ENCODE measurements at places on chromosomes 7 and 10. TPM values are rescaled to one million over a fixed set of nuclear protein-coding genes. Genes with fewer than 3 reads are reported as not detected.

SMKR1 gene
- total RNA-seq: 0.36 TPM

SPDYE16 gene
- total RNA-seq: 1.9 TPM

ACSL5 gene
- 11.3 TPM for total RNA-seq

PTN gene
- 5.6 TPM for total RNA-seq

FANK1 gene
- 2.1 TPM for total RNA-seq

FAM237B gene
- total RNA-seq: not detected

PI4K2A gene
- total RNA-seq: 16.1 TPM

RNLS gene
- total RNA-seq: 5.5 TPM

DNA sequence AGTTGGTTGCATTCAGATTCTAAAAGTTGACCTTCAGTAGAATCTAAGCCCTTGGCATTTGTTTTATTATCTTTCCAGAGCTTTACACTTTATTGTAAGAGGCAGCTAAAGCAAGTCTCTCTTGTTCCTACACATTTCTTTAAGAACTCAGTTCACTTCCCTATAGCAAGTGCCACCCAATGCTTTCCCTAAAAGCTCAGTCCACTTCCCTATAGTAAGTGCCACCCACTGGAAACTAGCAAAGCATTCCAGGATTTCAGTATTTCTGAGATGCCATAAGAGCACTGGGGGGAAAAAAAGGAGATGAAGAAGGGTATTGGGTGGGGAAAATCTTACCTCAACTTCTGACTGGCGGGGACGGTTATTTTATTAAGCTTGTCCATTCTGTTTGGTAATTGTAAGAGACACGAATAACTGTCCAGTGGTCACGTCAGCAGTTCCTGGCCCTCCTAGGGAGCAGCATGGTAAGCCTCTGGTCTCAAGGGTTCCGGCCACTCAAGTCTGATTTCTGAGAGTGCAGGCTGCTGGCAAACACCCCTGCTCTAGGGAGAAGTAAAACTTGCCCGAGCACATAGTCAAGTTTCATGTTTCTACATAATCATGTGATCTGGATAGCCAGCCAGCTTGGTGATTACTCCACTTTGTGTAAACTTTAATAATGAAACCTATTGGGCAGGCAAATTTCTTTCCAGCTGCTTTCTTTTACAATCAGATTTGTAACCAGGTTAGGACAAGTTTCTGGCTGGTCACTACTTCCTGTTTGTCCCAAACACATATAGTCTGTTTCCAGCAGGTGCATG lies at the start of gene BLNK:
Gene BLNK, minus strand, starts transcription at position 554 of the 800 bp plus-strand sequence. Its CDS starts 171 bp downstream, at position 383.
- DNase-seq: peak; percentile 63

- DNase-seq: no peak
Observed at GRCh38 chr7:11341285-11341944, 367.7 kb downstream of the PHF14 start.

- DNase-seq: peak; percentile 42
Observed at GRCh38 chr7:158277219-158278141, 310.1 kb downstream of the PTPRN2 start.

DNA sequence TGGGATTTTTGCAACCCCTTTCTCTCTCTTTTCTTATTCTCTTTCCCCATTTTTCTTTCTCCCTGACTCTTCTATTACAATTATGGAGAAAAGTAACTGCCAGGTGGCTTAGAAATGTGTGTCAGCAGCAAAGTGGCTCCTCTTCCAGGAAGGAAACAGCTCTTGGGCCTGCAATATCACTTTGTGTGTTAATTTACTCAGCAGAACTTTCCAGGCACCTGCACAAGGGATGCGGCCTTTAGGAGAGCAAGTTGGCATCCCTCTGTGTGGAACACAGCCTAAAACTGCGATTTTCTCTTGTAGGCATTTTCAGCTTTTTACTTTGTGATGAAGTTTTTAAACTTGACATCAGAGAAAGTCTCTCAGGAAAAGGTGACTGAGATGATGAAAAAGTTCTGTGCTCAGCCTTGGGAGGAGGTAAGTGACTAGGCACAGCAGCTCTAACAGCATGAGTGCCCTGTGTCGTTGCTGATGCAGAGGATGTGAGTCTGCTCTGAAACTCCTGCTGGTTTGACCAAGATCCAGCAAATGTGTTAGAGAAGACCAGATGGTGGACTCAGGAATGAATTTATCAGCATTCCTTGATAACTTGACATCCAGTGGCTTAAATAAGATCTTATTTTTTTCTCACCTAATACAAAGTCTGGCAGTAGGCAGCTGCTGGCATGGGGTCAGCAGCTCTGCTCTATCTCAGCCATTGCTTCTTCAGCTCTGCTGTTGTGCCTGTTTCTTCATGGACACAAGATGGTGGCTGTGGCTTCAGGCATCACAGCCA lies 47.4 kb upstream of the CC2D2B start:
- no peak for DNase-seq

GRCh38 chr7:50591098-50591479 lies 25.9 kb upstream of the DDC start:
- DNase-seq: no peak

DNA sequence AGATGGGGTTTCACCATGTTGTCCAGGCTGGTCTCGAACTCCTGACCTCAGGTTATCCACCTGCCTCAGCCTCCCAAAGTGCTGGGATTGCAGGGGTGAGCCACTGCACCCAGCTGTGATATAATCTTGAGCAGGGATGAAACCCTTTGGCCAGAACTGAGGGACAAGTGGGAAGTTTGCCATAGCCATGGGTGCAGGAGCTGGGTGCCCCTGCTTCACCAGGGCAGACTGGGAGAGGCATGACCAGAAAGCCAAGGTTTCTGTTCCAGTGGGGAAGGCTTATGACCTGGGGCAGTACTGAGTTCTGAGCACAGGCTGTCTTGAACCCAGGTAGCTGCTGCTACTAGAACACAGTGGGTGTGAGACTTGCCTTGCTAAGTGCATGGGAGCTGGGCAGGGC lies 40.5 kb upstream of the CDK13 start:
- DNase-seq: no peak

- DNase-seq: peak; percentile 49
Observed at GRCh38 chr10:129962031-129962871, 1.8 kb downstream of the EBF3 start.

DNA sequence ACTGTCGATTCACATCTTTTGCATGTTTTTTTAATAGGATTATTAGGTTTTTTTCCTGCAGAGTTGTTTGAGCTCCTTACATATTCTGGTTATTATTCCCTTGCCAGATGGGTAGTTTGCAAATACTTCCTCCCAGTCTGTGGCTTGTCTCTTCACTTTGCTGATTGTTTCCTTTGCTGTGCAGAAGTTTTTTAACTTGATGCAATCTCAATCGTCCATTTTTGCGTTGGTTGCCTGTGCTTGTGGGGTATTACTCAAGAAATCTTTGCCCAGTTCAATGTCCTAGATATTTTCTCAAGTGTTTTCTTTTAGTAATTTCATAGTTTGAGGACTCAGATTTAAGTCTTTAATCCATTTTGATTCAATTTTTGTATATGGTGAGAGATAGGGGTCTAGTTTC lies 95.4 kb downstream of the TBXAS1 start:
- no peak for DNase-seq

GRCh38 chr10:24360282-24361127 lies 151.6 kb downstream of the KIAA1217 start:
- peak; percentile 90 for DNase-seq

GRCh38 chr7:70630440-70630817 lies 501.5 kb upstream of the GALNT17 start:
- DNase-seq: no peak

DNA sequence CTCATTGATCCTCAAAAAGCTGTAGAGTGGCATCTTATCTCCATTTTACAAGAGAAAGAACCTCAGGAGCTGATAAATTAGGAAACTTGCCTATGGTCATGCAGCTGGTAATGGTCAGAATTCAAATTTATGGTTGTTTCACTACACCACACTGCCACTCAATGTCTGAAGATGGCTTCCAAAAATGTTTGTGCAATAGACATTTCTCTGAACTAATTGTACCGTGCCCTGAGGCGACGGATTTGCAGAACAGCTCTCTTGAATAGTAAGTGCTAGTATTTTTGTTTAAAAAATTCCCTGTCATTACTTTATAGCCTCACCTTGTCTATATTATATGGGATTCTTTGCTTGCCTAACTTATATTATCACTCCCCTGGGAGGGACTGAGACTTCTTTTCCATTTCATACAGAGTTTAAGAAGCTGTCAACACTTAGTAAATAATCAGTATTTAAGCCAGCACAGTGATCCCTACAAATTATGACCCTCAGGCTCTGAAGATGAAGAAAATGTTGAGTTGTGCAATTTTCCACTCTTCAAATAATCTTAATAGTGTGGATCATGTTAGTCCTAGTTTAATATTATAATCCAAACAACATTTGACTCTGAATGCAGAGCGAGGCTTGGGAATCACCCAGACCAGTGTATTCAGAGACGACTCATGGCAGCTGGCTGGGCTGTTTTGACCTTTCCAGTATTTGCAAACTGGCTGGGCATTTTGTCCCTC lies 346.6 kb downstream of the PTEN start:
- no peak for DNase-seq

GRCh38 chr7:66697449-66698438 lies 42.8 kb upstream of the RABGEF1 start:
- no peak for DNase-seq

DNA sequence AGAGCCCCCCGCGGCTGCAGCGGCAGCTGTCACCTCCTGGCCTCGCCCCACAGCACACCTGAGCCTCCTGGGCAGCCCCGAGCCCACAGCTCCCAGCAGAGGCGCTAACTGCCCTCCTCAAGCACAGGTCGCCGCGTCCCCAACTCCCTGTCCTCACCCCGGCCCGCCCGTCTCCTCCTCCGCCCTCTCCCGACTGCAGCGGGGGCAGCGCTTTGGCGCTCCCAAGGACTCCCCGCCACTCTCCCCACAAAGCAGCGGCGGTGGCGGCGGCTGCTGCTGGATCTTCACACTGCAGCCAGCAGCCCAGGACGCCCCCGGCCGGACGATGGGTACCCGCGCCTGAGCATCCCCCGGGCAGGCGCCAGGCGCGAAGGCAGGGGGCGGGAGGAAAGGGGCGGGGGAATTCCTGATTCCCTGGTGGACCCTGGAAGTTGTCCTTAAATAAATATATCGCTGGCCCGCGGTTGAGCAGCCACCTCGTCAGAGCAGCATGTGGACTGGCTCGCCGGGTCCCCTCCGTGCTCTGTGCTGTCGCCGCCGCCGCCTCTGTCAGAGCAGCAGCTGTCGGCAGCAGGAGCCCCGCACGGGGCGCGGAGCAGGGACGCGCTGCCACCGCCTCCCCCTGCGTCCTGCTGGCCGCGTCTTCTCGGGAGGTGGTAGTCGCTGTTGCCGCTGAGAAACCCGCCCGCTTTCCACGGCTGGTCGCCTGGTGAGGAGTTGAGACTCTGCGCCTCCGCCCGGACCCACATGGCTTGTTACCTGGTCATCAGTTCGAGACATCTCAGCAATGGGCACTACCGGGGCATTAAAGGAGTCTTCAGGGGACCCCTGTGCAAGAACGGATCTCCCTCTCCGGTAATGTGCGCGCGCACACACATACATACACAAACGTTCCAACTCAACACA lies at the start of gene ZNF804B:
Gene ZNF804B, plus strand, starts transcription at position 471 of the 906 bp plus-strand sequence. Its CDS starts 277 bp downstream, at position 748.
- DNase-seq: peak; percentile 56

DNA sequence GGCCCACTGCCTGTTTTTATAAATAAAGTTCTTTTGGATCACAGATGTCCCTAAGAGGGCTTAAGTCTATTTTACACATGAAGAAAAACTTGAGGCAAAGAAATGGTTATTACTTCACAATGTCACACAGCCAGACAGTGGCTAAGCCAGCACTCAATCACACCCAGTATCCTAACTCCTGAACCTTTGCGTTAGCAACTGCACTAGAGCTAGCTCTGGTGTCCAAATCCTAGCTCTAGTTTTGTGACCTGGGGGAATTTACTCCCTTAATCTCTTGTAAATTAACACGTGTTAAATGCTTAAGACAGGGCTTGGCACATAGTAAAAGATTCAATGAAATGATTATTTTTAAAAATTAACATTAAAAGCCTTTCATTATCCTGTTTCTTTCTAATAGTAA lies 49.0 kb upstream of the TPK1 start:
- DNase-seq: no peak

GRCh38 chr10:2948127-2948854 lies 119.1 kb upstream of the PFKP start:
- no peak for DNase-seq

DNA sequence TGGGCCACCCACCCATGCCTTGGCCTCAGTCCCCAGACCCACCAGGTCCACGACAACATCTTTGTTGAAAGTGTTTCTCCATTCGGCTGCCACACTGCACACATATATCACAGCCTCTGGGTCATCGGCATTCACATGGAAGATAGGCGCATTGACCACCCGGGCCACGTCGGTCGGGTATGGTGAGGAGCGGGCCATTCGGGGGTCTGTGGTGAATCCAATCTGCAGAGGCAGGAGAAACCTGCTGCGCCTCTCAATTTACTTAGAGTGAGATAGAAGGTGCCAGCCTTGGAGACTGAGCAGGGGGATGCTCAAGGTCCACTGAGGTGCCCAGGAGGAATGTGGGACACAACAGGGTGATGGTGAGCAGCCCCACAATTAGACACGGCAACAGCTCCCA lies 16.4 kb downstream of the OGDHL start:
- no peak for DNase-seq

GRCh38 chr7:141776374-141776773 lies at the start of gene TAS2R4:
TSS of gene TAS2R4 (plus strand) at chr7:141776674. CDS start at chr7:141778489, 1,815 bp downstream.
- DNase-seq: no peak

DNA sequence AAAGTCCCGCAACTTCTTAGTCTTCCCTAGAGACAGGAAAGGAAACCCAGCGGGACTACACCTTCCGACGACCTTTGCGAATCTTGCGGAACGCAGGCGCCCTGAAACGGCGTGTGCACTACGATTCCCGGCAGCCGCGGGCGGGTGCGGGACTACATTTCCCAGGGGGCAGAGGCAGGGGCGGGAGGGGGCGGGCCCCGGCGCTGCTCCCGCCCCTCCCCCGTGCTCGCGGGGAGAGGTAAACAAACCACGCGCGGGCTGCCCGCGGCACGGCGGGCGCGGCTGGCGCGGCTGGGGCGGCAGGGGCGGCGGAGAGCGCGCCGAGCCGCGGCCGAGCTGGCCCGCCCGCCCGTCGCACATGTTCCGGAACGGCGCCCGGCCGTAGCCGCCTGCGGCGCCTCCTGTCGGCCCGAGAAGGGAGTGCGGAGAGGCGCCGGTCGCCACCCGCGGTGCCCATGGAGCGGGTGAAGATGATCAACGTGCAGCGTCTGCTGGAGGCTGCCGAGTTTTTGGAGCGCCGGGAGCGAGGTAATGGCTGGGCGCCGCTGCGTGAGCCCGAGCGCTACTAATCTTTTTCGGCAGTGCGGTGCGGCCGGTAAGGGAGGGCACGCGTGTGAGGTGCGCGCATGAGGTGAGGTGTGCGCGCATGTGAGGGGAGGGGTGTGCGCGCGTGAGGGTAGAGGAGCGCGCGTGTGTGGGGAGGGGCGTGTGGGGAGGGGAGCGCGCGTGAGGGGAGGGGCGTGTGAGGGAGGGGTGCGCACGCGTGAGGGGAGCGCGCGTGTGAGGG lies 18.5 kb downstream of the MXI1 start:
- peak; percentile 94 for DNase-seq

GRCh38 chr7:121562259-121562658 lies 166.2 kb upstream of the FAM3C start:
- DNase-seq: no peak
